ENCODE measurements at places on chromosomes 12 and 14.
A peak's percentile ranks its signal among the peaks of the same experiment; 100 is the strongest.

DNA sequence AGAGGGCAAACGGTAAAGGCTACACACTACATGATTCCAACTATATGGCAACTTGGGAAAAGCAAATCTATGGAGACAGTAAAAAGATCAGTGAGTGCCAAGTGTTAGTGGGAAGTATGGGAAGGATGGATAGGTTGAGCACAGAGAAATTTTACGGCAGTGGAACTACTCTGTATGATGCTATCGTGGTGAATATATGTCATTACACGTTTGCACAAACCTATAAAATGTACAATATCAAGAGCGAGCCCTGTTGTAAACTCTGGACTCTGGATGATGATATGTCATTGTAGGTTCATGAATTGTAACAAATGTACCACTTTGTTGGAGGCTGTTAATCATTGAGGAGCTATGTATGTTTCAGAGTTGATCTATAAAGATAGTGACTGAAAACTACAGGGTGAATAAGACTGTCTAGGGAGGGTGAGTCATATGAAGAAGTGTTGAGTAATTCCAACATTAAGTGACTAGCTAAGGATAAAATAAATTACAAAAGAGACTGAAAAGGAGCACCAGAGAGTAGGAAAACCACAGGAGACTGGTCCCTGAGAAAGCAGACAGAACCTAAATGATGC lies 349.2 kb upstream of the LMO3 start:
- DNase-seq: peak; percentile 88

GRCh38 chr12:20963762-20964161 lies 153.3 kb downstream of the SLCO1B3 start:
- no peak for DNase-seq

GRCh38 chr14:64966976-64967375 lies 5.2 kb downstream of the RAB15 start:
- DNase-seq: peak; percentile 29

DNA sequence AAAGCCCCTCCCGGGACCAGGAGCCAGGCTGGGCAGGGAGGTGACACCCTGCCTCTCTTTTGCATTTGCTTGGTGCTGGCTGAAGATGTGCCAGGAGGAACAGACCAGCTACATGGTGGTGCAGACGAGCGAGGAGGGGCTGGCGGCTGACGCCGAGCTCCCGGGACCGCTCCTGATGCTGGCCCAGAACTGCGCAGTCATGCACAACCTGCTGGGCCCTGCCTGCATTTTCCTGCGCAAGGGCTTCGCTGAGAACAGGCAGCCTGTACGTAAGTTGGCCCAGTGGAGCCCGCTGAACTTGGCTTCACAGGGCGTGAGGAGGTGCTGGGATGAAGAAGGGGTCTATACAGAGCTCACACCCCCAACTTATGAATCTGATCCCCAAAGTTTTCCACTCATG lies 15.6 kb downstream of the CABP1 start:
- DNase-seq: no peak

GRCh38 chr12:117727301-117727700 lies 241.5 kb downstream of the KSR2 start:
- DNase-seq: no peak

- no peak for DNase-seq
These were observed 27.8 kb upstream of the GPR132 start for GRCh38 chr14:105093038-105093430.
